ENCODE measurements at places on chromosomes 1 and 21.
A peak's percentile ranks its signal among the peaks of the same experiment; 100 is the strongest.

DNA sequence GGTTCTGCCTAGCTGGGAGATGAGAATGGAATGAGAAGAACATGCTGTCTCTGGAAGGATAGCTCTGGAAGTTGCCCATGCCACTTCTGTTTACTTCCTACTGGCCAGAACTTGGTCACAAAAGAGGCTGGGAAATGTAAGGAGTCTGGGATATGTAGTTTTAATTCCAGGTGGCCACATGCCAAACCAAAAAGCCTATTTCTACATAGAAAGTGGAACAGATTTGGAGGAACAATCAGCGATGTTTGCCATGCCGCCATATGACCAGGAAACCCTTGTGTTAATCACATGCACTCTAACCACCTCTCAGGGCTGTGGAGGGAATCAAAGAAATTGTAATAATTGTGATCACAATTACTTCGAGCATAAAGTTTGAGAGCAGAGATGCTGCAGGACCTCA lies 10.0 kb upstream of the OLIG2 start:
- DNase-seq = no peak

- DNase-seq = no peak
Observed at GRCh38 chr21:34537838-34538237, 25.8 kb upstream of the KCNE1 start.

GRCh38 chr1:5189384-5189783 lies 535.0 kb downstream of the AJAP1 start:
- no peak for DNase-seq

DNA sequence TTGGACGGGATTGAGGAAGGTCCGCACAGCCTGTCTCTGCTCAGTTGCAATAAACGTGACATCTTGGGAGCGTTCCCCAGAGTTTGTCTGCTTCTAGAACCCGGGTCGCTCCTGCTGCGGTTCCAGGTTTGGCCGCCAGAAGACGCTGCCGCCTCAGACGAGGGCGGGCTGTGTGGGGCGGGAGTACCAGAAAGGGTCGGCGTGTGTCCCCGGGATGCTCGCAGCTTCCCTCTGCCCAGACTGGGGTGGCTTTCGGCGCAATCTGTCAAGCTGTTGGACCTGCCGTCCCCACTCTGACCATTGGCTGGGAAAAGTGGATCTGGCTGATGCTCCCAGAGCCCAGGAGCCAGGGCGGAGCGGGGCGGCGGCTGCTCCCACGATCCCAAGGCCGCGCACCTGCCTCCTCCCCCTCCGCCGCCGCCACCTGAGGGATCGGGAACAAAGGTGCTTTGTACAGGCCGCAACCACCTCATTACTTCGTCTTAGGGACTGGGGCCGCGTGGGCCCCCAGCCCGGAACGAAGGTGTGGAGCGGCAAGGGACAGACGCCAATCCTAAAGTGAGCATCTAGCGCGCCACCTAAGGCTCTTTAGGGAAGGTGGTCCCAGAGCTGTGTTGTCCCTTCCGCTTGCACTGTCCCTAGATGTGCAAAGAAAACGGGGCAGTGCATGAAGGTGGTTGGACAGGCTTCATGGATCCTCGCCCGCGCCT lies 683 bp upstream of the EFNA4 start:
- peak; percentile 52 for DNase-seq

DNA sequence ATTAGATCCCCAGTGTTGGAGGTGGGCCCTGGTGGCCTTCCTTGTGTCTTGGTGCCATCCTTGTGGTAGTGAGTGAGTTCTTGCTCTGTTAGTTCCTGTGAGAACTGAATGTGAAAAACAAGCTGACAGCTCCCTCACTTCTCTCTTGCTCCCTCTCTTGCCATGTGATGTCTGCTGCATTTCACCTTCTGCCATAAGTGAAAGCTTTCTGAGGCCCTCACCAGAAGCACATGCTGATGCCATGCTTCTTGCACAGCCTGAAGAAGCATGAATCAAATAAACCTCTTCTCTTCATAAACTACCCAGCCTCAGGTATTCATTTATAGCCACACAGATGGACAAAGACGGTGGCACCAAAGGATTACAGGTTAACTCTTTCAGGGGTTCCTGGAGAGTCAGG lies 166.1 kb upstream of the ETV3 start:
- DNase-seq = no peak

DNA sequence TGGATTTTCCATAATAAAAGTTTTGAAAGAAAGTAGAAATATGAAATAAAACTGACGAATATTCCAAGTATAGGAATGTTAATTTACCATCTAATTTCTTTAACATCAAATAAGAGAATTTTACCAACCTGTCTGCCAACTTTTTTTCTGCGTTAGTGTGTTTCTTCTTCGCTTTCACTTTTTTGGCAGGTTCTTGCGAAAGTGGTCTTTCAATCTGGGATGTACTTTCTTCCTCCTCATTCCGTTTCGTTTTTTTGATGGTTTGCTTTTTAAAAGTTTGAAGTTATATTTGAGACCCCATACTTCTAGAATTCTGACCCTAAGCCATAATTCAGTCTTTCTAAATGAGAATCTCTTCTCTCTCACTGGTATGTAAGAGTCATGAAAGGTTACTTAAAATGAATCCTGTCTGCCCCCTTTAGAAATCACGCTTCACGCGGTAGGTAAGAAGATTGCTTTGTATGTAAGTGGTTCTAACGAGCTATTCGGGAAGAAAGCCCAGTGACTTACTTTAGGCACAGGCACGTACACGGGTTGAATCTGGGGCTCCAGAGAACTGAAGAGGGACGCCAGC lies 580 bp downstream of the RBM34 start:
- DNase-seq = peak; percentile 30

GRCh38 chr1:229124116-229124515 lies 146.8 kb upstream of the RAB4A start:
- DNase-seq = no peak

- peak; percentile 28 for DNase-seq
Observed at GRCh38 chr1:110787328-110788071, 85.4 kb upstream of the CD53 start.

DNA sequence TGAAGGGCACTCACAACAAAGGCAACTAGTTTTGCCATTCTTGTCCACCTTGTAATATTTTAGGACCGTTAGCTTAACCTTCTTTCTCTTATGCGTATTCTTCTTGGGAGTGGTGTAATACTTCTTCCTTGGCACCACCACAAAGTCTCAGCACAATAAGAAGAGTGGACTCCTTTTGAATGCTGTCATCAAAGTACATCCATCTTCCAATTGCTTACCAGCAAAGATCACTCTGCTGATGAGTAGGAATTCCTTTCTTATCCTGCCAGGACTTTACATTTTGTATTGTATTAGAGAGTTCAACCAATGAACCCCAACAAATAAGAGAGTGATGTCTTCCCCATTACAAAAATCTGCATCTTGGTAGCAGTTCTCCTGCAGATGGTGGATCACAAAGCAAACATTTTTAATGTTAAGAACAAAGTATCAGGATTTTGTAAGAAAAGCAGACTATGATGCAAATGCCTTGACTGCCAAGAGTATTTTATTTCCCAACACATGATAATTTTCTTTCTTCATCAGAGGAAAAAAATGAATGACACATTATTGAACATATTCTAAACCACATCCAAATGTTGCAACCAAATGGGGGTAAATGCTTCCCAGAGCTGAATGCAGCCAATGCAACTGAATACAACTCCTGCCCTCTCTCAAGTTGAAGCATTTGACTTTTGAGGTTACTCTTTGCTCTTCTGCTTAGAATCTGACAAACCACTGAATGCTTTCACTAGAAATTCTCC lies 5.1 kb upstream of the ARNT start:
- no peak for DNase-seq

DNA sequence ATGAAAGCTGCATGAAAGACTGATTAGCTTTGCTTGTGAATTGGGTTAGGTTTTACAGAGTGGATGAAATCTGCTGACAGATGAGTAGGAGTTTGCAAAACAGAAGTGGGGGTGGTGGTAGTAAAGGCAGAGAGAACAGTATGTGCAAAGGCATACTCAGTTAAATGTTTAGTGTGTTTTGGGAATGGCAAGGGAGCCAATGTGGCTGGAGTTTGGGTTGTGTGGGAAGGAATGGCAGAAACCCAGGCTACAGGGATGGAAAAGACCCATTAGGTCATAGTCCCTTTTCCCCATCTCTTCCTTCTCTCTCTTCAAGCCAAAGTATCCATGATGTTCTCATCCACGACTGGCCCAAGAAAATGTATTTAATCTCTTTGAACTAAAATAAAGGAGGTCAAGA lies 362.2 kb upstream of the LYPLAL1 start:
- no peak for DNase-seq

DNA sequence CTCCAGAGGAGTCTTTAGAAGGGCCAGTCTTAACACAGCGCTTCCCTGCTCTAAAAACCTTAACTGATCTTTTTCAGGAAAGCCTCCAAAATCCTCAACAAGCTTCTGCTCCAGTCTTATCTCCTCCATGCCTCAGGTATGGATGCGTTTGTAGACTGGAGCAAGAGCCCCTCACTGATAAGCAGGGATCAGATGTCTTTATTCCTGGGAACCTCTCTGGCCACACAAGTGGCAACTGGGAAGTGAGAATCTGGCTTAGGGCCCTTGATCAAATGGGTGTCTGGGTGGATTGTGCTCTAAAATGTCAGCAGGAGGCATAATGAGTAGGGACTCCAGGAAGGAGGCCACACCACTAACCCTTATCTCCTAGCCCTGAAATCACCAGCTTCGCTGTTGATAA lies 1.4 kb downstream of the ZBTB8A start:
- DNase-seq = no peak

- DNase-seq = peak; percentile 72
Observed at GRCh38 chr1:145977486-145978470, 13.3 kb downstream of the POLR3GL start.

- DNase-seq = peak; percentile 36
Observed at GRCh38 chr1:6052543-6053205, 7.0 kb downstream of the KCNAB2 start.

GRCh38 chr1:72326494-72326893 lies 44.2 kb upstream of the NEGR1 start:
- DNase-seq = no peak

GRCh38 chr1:232260861-232261260 lies 369.1 kb downstream of the SIPA1L2 start:
- no peak for DNase-seq

DNA sequence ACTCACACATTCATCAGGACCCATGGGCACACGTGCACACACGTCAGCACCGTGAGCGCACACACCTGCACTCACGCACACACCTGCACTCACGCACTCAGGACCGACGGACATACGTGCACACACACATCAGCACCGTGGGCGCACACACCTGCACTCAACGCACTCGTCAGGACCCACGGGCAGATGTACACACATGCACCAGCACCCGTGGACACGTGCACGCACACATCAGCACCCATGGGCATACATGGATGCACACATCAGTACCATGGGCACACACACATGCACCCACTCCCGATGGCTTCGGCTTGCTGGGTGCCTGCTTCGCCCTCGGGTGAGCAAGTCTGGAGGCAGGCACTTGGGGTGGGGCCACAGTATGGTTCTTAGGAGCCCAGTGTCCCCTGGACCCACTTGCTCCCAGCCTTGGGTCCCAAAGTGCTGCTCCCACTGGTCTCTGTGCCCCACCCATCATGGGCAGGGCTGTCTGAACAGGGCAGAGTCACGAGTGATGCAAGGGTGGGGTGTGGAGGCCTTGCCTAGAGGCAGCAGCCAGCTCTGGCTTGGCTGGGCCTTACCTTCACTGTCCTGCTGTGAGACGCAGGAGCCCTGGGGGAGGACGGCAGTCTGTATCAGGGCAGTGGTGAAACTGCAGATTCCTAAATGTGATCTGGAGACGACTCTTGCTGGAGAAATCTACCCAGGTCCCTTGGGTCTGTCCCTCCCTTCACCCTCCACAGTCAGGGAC lies 49.8 kb downstream of the SKI start:
- no peak for DNase-seq

GRCh38 chr1:100626397-100626796 lies 88.5 kb downstream of the GPR88 start:
- no peak for DNase-seq

- DNase-seq = no peak
Observed at GRCh38 chr1:64330839-64331238, 127.4 kb downstream of the UBE2U start.

DNA sequence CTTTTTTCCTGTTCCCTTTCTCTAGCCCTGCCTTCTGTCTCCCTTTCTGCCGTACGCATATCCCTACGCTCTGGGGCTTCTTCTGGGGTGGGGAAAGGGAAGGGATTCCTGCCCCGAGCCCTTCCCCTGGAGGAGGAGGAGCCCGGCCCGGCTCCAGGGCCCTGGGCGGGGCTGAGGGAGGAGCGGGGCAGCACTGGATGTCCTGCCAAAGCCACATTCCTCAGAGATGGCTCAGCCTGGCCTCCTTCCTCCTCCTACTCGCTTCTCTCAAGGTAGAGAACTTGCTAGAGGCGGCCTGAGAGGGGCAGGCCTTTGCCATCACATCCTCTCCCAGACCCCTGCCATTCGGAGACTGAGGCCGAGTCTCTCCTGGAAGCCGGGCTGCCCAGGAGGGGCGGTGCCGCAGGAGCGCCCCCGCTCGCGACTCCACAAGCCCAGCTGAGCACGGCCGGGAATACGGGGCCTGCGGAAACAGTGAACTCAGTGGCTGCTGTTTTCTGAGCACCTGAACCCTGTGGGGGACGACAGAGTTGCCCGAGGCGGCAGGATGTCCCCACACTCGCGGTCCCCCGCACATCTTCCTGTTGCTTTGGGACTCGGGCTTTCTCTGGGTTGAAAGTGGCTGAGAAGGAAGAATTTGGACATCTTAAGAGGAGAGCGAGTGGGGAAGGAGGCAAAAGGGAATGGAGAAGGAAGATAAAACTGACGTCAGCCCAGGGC lies 12.2 kb downstream of the ADAMTSL4 start:
- DNase-seq = peak; percentile 39

DNA sequence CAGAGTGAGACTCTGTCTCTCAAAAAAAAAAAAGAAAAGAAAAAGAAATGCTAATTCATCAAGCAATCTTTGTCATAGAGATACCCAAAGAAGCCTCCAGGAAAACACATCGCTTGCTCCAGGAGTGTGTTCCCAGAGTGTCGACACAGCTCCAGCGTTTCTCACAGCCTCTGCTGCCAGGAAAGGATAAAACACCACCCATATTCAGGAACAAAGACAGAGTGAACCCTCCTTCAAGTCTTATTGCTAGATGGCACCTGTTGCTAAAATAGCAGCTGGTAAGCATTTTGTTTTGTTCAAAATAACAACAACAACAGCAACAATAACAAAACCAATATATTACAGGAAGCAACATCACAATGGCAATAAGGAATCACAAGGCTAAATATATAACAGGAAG lies 3.1 kb downstream of the ILDR2 start:
- no peak for DNase-seq

DNA sequence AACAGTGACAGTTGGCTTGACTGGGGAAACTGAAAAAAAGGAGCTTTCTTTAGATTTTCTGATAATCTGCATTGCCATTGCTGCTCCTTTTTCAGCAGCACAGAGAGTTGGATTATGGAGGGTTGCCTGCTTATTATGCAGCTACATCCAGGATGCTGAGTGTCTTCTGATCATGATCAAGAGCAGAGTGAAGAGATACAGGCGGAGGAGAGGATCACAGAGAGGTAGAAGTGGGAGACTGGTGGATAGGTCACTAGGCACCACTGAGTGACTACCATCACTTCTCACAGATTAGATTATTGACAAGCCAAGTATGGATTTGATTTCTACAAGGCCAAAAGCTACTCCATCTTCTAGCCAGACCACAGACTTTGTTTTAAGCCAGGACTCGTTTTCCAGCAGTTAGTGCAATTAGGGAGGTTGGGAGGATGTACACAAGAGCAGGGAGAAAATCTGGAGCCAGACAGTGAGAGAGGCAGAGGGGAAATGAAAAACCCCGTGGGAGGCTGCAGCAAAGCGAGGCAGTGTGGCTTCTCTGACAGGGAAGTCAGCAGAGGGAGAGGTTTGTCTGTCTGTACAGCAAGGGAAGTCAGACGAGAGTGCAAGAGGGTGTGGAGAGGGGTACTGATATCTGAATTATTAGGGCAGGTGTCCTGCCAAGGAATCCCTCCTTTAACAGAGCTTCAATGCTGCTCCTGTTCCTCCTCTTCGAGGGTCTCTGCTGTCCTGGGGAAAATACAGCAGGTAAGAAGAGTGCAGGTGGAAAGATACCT lies at the start of gene CD1E:
Gene CD1E (plus strand): TSS at position 592 of the 773 bp plus-strand sequence. CDS start 95 bp downstream, at position 687.
- no peak for DNase-seq

Measured in effector CD4-positive, alpha-beta T cell (primary cell).